ENCODE measurements at places on chromosomes 16 and 17.
A peak's percentile ranks its signal among the peaks of the same experiment; 100 is the strongest.

DNA sequence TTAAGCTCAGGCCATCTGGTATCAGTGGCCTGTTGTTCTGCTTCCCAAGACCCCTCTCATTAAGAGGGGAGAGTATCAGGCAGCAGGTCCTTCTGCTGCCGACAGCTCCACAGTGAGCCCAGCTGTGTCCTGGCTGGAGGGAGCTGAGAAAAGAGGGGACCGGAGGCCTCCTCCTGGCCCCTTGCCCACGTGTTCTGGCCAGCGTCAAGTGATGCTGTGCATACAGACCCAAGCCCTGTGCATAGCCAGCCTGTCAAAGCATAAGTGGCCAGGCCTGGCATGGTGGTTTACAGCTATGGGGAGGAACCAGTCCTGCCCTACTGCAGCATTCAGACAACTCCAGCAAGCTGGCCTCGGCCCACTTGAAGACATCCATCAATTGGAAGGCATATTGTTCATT lies 48.0 kb downstream of the ABCC6 start:
- DNase-seq: no peak

GRCh38 chr16:63283721-63284120 lies 1247.5 kb upstream of the CDH8 start:
- no peak for DNase-seq

GRCh38 chr16:53043986-53044601 lies 8.6 kb downstream of the CHD9NB start:
- no peak for DNase-seq

GRCh38 chr16:75228143-75228976 lies 9.6 kb downstream of the CTRB1 start:
- no peak for DNase-seq

- no peak for DNase-seq
Observed at GRCh38 chr17:65542610-65543009, 18.8 kb downstream of the AXIN2 start.

DNA sequence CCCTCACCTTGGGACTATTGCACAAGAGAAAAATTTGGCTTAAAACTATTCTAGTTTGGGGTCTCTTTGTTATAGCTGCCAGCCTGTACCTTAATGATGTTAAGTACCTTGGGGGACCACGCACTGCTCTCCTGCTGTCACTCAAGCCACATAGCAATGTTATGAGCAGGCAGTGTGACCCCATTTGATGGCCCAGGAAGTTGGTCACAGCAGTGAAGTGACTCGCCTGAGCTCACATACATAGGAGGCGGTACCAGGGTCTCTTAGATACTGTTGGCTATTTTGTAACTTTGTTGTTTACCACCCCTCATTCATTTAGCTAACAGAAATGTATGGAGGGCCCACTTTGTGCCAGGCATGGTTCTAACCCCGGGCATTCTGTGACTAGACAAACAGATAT lies 16.4 kb downstream of the KCNG4 start:
- no peak for DNase-seq

DNA sequence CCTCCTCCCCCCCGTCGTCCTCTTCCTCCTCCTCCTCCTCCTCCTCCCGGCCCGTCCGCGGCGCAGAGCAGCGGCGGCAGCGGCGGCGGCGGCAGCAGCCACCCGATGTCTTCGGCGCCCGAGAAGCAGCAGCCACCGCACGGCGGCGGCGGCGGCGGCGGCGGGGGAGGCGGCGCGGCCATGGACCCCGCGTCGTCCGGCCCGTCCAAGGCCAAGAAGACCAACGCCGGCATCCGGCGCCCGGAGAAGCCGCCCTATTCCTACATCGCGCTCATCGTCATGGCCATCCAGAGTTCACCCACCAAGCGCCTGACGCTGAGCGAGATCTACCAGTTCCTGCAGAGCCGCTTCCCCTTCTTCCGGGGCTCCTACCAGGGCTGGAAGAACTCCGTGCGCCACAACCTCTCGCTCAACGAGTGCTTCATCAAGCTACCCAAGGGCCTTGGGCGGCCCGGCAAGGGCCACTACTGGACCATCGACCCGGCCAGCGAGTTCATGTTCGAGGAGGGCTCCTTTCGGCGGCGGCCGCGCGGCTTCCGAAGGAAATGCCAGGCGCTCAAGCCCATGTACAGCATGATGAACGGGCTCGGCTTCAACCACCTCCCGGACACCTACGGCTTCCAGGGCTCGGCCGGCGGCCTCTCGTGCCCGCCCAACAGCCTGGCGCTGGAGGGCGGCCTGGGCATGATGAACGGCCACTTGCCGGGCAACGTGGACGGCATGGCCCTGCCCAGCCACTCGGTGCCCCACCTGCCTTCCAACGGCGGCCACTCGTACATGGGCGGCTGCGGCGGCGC lies at the start of gene FOXF1:
Gene FOXF1 (plus strand): TSS at position 63 of the 797 bp plus-strand sequence. CDS start 43 bp downstream, at position 106.
- no peak for DNase-seq

DNA sequence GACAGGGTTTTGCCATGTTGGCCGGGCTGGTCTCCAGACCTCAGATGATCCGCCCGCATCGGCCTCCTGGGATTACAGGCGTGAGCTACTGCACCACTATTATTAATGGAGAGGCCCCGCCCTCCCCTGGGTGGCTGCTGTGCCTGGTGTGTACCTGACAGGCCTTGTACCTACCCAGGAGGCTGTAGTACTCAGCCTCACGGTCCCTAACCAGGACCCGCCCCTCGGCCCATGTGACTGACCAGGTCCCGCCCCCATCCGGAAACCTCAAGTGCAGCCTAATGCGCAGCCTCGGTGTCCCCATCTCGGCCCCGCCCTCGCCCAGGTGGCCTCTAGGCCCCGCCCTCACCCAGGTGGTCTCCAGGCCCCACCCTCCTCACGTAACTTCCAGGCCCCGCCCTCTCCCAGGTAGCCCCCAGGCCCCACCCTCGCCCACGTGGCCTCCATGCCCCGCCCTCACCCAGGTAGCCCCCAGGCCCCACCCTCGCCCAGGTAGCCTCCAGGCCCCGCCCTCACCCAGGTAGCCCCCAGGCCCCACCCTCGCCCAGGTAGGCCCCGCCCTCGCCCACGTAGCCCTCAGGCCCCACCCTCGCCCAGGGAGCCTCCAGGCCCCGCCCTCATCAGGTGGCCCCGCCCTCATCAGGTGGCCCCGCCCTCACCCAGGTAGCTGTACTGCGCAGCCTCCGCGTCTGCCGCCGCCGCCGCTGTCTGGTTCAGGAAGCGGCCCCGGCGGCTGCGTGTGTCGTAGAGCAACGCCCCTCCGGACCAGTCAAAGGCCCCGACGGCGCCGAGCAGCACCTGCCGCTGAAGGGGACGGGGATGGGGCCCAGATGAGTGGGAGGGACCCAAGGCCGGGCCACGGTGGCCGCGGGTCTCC lies 31.0 kb downstream of the HASPIN start:
- no peak for DNase-seq

DNA sequence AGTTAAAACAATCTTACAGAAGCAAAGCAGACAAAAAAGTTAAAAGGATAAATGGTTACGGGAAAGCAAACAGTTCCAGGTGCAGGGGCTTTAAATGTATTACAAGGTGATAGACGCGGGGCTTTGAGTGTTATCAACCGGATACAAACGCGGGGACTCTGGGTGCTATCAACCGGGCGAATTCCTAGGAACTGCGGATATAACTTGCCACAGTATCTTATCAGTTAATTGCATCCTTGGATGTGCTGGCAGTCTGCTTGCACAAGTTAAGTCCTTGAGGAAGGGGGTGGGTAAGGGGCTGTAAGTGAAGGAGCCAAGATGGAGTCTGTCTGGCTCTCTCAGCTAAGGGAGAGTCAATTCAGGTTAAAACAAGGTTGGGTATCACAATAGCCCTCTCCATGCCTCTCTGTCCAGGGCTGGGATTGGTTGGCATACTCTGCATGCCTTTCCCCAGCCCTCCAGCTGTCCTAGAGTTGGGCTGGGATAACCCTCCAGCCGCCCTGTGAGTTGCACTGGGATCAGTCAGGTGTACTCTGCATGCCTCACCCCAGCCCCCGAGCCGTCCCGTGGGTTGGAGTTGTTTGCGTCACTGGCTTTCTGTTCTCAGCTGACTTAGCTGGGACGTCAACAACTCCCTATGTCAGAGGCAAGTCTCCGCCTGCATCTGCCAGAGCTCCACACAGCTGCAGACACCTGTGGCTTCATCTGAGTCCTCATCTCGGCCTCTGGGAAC lies 40.9 kb downstream of the TMEM235 start:
- DNase-seq: no peak

GRCh38 chr16:49918257-49918656 lies 62.3 kb upstream of the ZNF423 start:
- no peak for DNase-seq

DNA sequence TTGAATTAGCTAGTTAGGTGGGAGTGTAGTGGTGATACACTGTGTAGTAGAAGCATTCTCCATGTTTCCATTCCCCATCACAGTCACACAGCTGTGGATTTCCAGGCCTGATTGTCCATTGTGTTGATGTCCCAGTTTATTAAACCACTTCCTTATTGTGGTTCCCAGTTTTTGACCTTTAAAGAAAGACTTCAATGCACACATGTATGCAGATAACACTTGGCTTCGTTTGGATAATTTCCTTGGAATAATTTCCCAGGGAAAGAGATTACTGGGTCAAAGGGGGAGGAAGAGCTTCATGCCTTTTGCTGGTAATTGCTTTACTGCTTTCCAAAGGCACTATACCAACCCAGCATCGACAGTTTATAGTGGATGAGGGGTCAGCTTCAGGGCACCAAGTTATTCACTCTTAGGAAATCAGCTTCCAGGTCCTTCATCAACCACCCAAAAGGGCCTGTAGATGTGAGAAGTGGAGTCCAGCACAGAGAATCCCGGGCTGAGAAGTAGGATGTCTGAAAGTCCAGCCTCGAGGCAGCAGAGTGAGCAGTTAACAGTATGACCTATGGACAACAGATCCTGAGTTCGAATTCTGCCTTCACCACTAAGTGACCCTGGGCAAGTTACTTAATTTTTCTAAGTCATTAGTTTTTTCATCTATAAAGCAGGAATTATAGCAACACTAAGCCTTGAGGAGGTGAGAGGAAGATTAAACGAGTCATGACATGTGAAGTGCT lies 31.3 kb upstream of the TNS4 start:
- DNase-seq: no peak

DNA sequence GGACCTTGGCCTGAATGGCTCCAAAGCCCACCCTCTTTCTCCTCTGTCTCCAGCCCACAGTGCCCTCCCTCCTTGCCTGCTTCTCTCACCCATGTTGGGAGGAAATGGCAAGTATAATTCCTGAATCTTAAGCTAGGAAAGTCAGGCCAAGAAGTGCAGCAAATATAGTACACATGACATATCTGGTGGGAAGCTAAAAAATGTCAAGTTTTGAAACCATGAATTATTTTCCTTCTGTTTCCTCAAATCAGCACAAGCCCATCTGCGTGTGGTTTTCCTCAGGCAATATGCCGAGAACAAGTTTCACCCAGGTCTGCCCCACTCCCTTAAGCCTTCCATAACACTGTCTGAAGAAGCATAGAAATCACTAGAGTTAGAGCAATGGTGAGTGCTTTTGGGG lies 502.8 kb upstream of the CDH11 start:
- peak; percentile 6 for DNase-seq

- no peak for DNase-seq
Observed at GRCh38 chr16:18013863-18014262, 322.7 kb downstream of the NPIPA8 start.

DNA sequence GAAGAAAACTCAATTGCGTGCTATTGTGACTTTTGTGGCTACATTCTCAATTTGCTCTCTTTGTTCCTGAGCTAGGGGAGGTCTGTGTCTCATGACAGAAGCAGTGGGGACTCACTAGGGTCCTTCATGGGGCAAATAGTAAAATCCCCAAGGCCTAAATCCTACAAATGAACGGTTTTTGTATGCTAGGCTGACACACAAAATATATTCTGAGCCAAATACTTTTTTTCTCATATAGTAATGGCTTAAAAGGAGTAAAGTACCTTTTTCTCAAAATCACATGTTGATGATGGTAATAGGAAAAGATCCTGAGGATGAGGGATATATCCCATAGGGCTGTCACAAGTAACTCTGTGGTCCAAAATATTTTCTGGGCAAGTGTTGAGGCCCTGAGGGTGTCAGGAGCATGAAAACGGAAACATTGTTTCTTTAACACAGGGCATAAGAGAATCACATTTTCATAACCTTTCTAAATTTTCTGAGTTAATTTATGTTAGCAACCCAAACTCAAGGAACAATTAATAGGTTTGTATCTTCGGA lies 77.5 kb upstream of the CNTNAP4 start:
- no peak for DNase-seq

- no peak for DNase-seq
Observed at GRCh38 chr16:50124769-50125168, 28.3 kb upstream of the TENT4B start.

DNA sequence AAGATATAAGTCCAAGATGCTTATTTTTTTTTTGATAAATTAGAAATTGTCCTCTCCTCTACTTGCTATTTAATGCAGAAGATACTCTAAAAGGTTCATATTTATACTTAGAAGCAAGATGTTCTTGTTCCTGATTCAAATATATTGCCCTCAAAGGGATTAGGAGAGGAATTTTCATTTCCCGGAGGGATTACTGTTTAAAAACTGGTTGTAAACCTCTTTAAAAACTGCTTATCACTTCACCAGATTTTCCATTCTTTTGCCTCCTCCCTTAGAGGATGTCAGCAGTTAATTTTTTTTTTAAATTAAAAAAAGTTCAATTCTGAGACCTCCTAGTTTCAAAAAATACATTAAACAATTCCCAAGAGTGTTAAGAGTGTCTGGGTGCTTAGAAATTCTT lies 2.8 kb downstream of the TENT4B start:
- DNase-seq: no peak

DNA sequence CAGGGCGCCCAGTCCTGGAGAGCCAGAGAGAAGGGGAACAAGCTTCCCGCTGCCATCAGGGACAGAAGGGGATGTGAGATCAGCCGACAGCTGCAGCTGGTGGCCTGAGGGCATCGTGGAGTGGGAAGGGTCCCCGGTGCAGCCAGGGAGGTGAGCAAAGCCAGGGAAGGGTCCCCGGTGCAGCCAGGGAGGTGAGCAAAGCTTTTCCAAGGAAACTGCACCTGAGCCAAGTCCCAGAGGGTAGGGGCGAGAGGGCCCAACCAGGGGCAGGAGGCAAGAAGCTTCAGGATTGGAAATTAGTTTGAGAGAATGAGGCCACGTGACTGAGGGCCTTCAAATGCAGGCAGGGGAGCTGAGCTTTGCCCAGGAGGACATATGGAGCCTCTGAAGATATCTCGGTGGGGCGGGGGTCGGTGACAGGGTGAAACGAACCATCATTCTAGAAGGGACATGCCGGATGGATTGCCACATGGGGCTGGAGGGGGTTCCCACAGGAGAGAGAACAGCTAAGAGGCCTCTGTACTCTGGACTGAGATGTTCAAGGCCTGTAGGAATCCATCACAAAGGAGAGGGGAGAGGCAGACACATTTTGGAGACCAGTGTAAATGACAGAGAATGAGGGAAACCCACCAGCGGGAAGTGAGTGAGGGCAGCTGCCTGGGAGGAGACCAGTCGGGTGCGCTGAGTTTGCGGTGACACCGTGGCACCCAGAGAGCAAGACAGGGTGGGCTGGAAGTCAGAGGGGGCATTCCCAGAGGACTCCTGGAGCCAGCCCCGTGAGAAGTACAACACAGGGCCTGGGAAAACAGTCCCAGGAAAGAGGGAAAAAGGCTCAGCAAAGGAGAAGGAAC lies 31.4 kb upstream of the RPH3AL start:
- no peak for DNase-seq

- no peak for DNase-seq
Observed at GRCh38 chr17:50871364-50871763, 5.2 kb upstream of the TOB1 start.

- DNase-seq: no peak
Observed at GRCh38 chr16:20303012-20303411, 24.3 kb downstream of the GP2 start.
